ENCODE measurements at places on chromosomes 2 and 18.

DNA sequence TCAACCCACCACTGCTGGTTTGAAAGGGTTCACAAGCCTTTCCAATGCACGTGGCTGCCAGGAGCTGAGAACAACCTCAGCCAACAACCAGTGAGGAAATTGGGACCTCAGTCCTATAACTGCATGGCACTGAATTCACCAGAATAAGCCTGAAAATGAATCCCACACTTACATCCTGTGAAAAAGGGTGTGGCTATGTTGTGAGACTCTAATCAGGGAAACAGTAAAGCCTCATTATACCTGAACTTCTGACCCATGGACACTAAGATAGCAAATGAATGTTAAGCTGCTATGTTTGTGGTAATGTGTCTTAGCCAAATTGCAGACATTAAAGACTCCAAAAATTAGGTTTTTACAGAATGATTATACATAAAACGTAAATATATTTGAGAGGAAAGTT lies 515.8 kb downstream of the IRS1 start:
- no peaks in the 10 kb centered on the region for H3K36me3 ChIP-seq
- no peak overlapping the region for H3K27ac ChIP-seq
- H3K4me3 ChIP-seq: no peak overlapping the region
- no peaks in the 10 kb centered on the region for H3K4me1 ChIP-seq
- peak; percentile 6 for DNase-seq

DNA sequence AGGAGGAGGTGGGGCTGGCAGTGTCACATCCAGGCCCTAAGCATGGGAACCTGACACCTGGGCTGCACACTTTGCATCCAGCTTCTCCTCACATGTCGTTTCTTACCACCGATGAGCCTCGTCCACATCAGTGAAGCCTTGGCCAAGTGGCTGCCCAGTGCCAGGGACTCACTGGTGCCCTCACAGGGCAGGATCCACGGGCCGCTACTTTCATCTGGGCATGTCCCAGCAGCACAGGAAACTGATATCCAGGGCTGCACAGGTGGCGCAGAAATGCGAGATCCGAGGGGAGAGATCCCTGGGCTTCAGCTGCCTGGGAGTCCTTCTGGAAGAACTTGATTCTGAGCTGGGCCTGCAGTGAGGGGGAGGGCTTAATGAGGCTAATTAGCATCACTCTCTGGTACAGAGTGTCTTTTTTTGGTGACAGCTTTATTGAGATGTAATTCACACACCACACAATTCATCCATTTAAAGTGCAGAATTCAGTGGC lies 291.6 kb upstream of the HDAC4 start:
- H3K36me3 ChIP-seq: no peaks in the 10 kb centered on the region
- no peak overlapping the region for H3K4me3 ChIP-seq
- H3K27ac ChIP-seq: no peak overlapping the region
- peaks cover 8% of the 10 kb centered on the region for H3K4me1 ChIP-seq
- peaks cover 30% of the 10 kb centered on the region for H3K27me3 ChIP-seq
- DNase-seq: no peak

GRCh38 chr2:116787848-116788247 lies 1026.6 kb upstream of the DDX18 start:
- no peak overlapping the region for H3K27ac ChIP-seq
- H3K36me3 ChIP-seq: no peaks in the 10 kb centered on the region
- H3K4me1 ChIP-seq: no peaks in the 10 kb centered on the region

- H3K27ac ChIP-seq: no peak overlapping the region
- no peak overlapping the region for H3K4me3 ChIP-seq
- no peaks in the 10 kb centered on the region for H3K4me1 ChIP-seq
- DNase-seq: no peak
- no peaks in the 10 kb centered on the region for H3K36me3 ChIP-seq
These were observed 199.4 kb upstream of the REV1 start for GRCh38 chr2:99689145-99689742.

DNA sequence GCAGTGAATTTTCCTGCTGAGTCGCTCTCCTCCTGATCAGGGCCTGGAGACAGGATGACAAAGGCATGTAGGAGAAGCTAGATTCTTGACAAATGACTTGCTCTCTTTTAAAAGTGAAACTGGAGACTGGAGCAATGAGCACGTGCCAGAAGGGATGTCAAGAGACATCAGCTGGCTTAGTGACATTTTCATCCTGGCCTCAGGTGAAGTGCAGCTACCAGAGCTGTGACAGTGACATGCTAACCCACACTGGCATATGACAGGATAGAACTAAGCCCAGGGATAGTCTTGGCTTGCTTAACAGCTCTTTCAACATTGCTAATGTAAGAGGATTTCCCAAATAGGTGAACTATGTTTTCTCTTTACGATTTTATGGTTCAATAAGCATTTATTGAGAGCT lies 757.5 kb upstream of the DDX18 start:
- no peaks in the 10 kb centered on the region for H3K27me3 ChIP-seq
- H3K27ac ChIP-seq: no peak overlapping the region
- no peaks in the 10 kb centered on the region for H3K4me1 ChIP-seq
- no peak for DNase-seq

GRCh38 chr2:66538291-66538690 lies 103.4 kb downstream of the MEIS1 start:
- no peak overlapping the region for H3K4me3 ChIP-seq
- no peaks in the 10 kb centered on the region for H3K36me3 ChIP-seq
- no peak for DNase-seq
- H3K27me3 ChIP-seq: no peaks in the 10 kb centered on the region

GRCh38 chr18:64148988-64149387 lies at the start of gene LINC00305:
LINC00305 (minus strand) TSS chr18:64149088.
- H3K27me3 ChIP-seq: no peaks in the 10 kb centered on the region
- no peak for DNase-seq
- no peaks in the 10 kb centered on the region for H3K4me1 ChIP-seq
- no peak within 1 kb of the TSS for H3K27ac ChIP-seq
- no peaks in the 10 kb centered on the region for H3K36me3 ChIP-seq

- no peaks in the 10 kb centered on the region for H3K36me3 ChIP-seq
- H3K27me3 ChIP-seq: no peaks in the 10 kb centered on the region
- no peaks in the 10 kb centered on the region for H3K4me1 ChIP-seq
- H3K27ac ChIP-seq: no peak overlapping the region
- DNase-seq: peak; percentile 2
These were observed 100.3 kb downstream of the DPP10 start for GRCh38 chr2:114542695-114543094.

- H3K36me3 ChIP-seq: no peaks in the 10 kb centered on the region
- H3K27me3 ChIP-seq: no peaks in the 10 kb centered on the region
- no peak for DNase-seq
- no peaks in the 10 kb centered on the region for H3K4me1 ChIP-seq
- H3K4me3 ChIP-seq: no peak overlapping the region
- H3K27ac ChIP-seq: no peak overlapping the region
These were observed 453.0 kb downstream of the GALR1 start for GRCh38 chr18:77702686-77703085.

DNA sequence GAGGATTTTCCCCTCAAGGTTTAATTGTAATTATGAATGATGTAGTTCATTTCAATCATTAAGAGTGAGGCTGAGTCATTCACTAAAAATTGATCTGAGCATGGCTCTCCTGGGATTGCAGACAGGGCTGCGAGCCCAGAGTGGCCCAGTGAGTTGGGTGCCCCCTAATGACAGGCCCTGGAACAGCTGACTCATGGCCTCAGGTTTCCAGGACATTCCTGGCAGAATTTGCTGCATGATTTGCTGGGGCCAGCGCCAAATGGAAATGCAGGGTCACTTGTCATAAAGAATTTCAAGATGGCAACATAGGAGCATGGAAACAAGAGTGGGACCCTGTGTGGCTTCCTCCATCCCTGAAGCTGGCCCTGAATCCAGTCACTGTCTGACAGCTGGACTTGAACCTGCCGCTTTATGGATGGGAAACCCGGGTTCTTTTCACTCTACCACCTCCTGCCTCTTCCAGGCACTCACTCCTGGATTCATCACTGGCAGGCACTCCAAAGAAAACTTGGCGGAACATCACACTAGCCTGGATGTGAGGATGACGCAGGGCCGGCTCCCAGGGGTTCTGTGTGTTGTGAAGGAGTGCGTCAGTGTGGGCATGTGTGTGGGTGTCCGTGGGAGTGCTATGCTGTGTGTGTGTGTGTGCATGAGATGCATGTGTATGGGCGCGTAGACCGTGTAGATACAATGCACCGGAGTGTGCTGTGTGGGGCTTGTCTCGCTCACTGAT lies 15.2 kb downstream of the OTOF start:
- no peak overlapping the region for H3K4me3 ChIP-seq
- DNase-seq: peak; percentile 68
- no peaks in the 10 kb centered on the region for H3K27me3 ChIP-seq
- no peaks in the 10 kb centered on the region for H3K4me1 ChIP-seq
- no peak overlapping the region for H3K27ac ChIP-seq
- no peaks in the 10 kb centered on the region for H3K36me3 ChIP-seq

DNA sequence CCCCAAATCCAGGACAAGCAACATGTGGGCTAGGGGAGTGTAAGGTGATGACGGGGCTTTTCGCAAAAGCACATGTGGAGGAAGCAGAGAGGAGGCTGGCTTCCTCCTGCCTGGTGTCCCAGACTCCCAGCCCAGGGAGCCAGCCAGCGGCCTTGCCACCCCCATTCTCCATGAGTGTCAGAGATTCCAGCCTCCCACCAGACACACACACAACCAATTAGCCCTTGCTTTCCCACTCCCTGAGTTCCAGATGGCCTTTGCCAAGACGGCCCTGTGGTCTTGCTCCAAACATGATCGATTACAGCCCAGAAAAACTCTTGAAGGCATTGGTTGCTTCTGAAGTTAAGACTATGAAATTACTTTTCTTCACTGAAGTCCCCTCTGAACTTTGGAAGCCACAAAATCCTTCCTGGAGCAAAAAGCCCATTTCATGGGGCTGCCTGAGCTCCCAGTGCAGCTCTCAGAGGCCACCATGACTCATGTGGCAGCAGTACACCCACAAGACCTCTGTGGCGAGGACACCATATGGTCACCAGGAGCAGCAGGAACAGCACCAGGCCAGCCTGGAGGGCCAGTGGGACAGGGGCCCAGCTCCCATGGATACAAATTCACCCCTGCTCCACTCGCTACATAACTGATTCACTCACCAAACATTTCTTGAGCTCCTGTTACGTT lies 69.1 kb upstream of the PID1 start:
- H3K36me3 ChIP-seq: no peaks in the 10 kb centered on the region
- H3K4me3 ChIP-seq: no peak overlapping the region
- no peak for DNase-seq

GRCh38 chr2:64624108-64624610 lies 29.6 kb downstream of the SERTAD2 start:
- H3K4me3 ChIP-seq: no peak overlapping the region
- peaks cover under 1% of the 10 kb centered on the region for H3K4me1 ChIP-seq
- H3K36me3 ChIP-seq: no peaks in the 10 kb centered on the region
- H3K27me3 ChIP-seq: no peaks in the 10 kb centered on the region
- no peak overlapping the region for H3K27ac ChIP-seq
- DNase-seq: peak; percentile 11

DNA sequence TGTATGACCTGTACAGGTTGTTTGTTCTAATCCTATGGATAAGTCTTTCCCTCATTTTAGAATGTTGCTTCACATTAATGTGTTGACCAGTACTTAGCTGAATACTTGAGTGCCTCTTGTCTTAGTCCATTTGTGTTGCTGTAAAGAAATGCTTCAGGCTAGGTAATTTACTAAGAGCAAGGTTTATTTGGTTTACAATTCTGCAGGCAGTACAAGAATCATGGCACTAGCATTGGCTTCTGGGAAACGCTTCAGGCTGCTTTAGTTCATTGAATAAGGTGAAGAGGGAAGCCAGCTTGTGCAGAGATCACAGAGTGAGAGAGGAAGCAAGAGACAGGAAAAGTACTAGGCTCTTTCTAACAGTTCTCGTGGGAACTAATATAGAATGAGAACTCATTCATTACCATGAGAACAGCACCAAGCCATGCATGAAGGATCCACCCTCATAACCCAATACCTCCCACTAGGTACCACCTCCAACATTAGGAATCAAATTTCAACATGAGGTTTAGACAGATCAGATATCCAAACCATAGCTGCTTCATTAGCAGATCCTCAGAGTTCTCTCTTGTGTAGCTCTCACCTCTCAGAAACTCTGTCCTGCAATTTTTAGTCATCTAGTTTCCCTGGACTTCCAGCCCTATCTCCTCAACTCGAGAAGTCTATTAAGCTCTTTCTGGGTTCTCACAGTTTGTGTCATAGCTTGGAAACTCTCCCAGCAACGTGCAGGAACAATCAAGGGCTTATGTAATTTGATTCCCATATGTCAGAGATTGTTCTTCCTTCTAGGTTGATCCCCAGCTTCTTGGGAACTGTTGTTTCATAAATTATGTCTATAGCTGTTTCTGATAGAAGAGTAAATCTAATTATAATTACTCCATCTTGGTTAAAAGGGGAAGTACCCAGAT lies 2082.3 kb upstream of the CELF4 start:
- H3K4me1 ChIP-seq: no peaks in the 10 kb centered on the region
- no peaks in the 10 kb centered on the region for H3K36me3 ChIP-seq
- DNase-seq: no peak
- no peak overlapping the region for H3K27ac ChIP-seq

DNA sequence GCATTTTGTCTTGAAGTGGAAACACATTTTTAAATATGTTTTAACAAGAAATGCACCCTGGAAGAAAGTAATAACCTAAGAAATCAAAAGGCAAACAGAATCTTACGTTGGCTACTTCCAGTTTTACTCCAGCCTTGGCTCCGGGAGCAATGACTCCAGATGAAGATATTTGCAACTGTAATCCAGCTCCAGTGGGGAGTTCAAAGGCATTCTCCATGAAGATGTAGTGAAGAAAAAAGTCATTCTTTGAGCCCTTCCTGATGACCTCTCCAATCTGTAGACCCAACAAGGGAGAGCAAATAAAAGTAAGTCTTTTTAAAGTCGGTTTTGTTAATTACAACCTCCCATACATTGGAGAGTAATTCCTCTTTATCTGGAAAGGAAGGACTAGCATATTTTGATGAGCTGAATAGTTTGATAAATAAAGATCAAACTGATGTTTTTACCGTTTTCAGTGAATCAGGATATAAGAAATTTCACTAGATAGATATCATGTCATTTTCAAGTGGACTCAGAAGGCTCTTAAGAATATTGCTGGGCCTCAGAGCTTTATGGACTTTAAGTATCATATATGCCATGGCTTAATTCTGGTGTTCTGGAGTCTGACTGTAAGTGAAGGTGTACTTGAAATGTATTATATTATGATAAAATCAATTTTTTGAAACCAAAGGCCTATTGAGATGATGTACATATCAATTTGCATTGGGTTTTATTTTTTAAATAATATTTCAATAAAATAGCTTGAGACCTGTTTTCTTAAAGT lies 20.3 kb downstream of the APOB start:
- no peaks in the 10 kb centered on the region for H3K27me3 ChIP-seq
- no peak for DNase-seq
- H3K4me3 ChIP-seq: no peak overlapping the region
